ENCODE measurements at places on chromosomes 7 and 10.

GRCh38 chr10:2117641-2118040 is 380.3 kb upstream of the ADARB2 start:
- no peak for DNase-seq

- DNase-seq: no peak
These were observed 104.6 kb downstream of the INPP5A start for GRCh38 chr10:132641966-132642731.

- DNase-seq: no peak
These were observed 57.8 kb downstream of the AUTS2 start for GRCh38 chr7:69656077-69656476.

GRCh38 chr7:35988818-35989217 is 164.2 kb upstream of the EEPD1 start:
- DNase-seq: no peak

- no peak for DNase-seq
These were observed 7.6 kb downstream of the FAM53B start for GRCh38 chr10:124736491-124737136.

DNA sequence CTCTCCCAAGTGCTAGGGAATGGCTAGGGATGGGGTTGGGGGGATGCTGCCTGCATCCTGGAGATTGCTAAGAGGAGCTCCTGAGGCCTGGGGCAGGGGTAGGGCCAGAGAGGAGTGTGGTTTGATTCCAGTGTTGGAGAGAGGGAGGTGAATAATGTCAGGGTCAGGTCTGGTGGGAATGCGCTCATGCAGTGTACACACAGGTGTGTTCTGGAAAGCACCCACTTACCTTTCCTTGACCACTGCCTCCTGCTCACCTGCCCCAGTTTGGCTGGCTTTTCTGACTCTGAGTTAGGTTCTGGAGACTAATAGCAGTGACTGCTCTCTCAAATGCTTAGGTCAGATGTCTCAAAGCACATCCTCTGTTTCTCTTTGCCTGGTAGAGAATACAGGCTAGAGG is 135.4 kb upstream of the BMPER start:
- DNase-seq: no peak

- DNase-seq: no peak
These were observed 1.7 kb downstream of the TSPAN12 start for GRCh38 chr7:120856198-120856597.

- no peak for DNase-seq
These were observed 205.8 kb upstream of the SLC26A5 start for GRCh38 chr7:103651593-103652377.

DNA sequence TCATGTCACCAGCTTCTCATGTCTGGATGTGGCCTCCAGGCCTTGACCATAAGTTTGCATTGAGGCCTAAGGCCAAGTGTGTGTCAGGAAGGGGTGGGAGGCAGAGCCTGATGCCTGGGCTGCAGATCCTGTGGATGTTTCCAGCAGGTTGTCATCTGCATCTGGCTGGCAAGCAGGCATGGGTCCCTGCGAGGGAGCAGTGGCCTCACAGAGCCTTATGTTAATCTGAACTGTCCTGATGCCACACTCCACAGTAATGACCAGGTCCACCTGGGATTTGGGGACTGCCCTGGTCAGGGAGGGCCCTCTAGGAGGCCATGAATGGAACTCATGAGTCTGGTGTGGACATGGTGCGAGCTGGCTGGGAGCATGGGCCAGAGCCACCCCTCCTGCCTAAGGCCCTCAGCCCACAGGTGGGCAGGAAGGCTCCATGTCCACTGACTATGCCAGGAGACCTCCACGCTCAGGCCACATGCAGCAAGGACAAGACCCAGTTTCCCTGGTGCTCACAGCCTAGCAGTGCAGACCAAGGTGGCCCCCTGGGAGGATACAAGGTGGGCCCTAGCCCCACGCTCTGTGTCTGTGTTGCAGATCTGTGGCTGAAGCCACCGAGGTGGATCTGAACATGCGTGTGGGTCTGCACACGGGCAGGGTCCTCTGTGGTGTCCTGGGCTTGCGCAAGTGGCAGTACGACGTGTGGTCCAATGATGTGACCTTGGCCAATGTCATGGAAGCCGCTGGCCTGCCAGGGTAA is 83.1 kb downstream of the ADCY1 start:
- DNase-seq: no peak

GRCh38 chr7:22717760-22718159 is 9.2 kb upstream of the IL6 start:
- no peak for DNase-seq

GRCh38 chr10:25933653-25934608 is at the start of gene MYO3A:
Gene MYO3A, plus strand, starts transcription at chr10:25934229. Its CDS starts 17,882 bp downstream, at chr10:25952111.
- peak; percentile 2 for DNase-seq

- no peak for DNase-seq
These were observed 87.2 kb downstream of the WIPF3 start for GRCh38 chr7:29893351-29893965.

DNA sequence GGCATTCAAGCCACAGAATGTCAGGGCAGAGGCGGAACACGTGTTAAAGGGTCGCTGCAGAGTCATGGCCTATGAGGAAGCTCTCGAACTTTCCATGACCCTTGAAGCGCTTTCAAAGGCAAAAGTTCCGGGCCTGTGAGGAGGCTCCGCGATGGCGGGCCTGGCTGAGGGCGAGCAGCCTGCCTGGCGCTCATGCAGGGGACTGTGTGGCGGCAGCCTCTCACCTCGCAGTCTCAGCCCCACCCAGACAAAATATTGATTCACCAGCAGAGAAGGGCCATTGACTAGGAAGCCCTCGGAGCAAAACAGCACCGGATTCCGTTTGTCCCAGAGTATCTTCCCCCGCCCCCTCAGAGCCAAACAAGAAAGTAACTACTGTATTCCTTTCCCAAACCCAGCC is 12.8 kb upstream of the CNNM1 start:
- no peak for DNase-seq

GRCh38 chr7:44618045-44618444 is 11.6 kb downstream of the OGDH start:
- no peak for DNase-seq

- DNase-seq: peak; percentile 40
These were observed 8.3 kb downstream of the PI4K2A start for GRCh38 chr10:97648562-97649404.

DNA sequence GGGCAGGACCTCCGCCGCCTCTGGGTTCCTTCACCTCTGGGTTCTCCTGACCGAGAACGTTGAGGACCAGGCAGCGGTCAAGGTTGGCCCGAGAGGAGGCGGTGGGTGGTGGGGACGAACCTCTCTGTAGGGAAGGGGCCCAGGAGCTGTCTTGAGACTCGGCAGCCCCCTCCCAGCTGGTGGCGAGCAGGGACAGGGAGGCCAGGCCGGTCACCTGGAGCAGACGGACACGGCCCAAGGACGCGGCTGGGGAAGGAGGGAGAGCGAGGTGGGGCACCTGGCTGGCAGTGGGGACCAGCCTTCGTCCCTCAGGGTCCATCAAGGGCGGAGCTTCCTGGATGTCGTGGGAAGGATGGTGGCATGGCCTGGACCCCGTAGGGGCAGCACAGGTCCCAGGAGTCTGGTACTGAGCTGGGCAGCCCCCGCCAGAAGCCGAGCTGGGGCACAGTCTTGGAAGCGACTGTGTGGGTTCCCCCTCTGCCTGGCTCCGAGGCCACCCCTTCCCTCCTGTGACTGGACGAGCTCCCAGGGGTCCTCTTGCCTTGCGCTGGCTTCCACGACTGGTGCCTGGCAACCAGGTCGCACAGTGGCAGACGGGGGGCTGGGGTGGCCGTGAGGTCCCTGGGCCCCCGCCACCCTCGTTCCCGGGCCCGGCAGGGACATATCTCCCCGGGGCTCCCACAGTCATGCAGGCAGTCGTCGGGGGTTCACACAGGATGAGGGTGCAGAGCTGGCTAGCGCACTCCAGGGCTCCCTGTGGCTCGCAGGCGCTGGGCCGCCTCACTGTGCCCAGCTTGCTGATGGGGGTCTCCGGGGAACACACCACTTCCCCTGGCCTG is 89.9 kb downstream of the DNAJB6 start:
- no peak for DNase-seq

- DNase-seq: peak; percentile 96
These were observed at the start of gene NSUN5 for GRCh38 chr7:73308665-73309214. Gene NSUN5, minus strand, starts transcription at chr7:73308826. Its CDS starts 36 bp downstream, at chr7:73308790.

- peak; percentile 21 for DNase-seq
These were observed 3.8 kb upstream of the NRCAM start for GRCh38 chr7:108459922-108460551.

DNA sequence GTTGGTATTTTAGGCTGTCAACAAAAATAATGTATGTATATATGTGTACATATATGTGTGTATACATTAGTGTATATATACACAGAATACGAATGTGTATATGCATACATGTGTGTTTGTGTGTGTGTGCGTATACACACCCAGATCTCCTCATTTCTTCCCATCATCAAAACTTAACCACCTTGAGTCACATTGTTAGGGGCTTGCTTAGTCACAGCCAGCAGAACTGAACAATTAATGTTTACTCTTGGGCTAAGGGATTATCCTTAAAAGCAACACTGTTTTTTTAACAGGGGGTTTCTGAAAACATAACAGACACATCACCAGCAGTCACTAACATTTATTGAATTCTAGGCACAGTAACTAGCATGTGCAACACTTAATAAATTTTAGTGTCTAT is 83.0 kb upstream of the ASAH2 start:
- no peak for DNase-seq

DNA sequence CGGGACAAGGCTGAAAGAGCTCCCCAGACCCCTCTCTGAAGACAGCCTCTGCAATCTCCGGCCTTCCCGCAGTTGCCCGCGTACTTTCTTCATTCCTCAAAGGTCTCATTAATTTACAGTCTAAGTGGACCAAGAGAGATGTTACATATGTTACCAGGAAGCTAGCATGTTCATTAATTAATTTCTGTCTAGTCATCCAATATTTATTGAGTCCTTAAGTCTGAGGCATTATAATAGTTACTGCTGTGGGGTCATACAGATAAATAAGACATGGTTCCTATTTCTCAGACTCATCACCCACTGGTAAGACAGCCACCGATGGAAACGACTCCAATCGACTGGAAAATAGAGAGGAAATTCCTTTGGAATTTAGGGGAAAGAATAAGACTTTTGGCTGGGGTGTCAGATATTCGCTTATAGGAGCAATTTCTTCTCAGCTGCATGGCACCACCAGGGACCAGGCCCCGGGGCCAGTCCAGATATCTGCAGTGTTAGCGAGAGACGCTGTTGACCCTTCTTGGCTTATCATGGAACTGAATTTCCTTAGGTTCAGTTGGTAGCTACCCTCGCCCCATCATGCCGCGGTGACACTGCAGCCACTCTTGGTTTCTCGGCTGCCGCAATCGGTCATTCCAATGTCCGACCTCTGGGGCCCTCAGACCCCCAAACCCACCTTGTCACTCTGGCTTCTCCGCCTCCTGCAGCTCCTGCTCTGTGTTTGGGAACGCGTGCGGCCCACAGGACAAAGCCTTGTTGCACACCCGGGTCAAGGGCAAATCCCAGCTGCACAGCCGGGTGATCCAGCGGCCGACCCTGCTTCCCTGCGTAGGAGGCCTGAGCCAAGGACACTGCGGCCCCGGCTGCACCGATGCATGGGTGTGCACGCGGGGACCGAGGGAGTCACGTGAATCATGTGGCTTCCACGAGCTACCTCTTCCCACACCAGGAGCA is 383.2 kb downstream of the DNAJB6 start:
- no peak for DNase-seq

GRCh38 chr7:5363729-5364128 is 59.9 kb downstream of the TNRC18 start:
- peak; percentile 32 for DNase-seq

- DNase-seq: no peak
These were observed 50.4 kb upstream of the WNT16 start for GRCh38 chr7:121278120-121279021.

GRCh38 chr10:72954596-72955554 is at the start of gene PLA2G12B:
Gene PLA2G12B, minus strand, starts transcription at chr10:72954806. Its CDS starts 121 bp downstream, at chr10:72954685.
- no peak for DNase-seq

DNA sequence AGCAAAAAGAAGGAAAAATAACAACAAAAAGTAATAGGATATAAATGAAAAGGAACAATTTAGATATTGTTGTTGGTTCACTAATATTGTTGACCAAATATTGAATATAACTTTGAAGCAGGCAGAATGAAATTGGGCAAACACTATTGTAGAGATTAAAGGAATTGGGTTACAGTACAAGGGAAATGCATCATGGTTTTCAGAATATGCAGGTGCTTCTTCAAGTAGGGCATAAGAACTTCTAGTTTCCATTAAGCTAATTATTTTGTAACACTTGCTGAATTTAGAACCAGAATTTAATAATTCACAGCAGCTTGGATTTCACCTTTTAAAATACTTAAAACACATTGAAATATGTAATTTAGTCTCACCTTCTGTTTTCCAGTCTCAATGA is 36.5 kb downstream of the RPA3 start:
- DNase-seq: no peak

DNA sequence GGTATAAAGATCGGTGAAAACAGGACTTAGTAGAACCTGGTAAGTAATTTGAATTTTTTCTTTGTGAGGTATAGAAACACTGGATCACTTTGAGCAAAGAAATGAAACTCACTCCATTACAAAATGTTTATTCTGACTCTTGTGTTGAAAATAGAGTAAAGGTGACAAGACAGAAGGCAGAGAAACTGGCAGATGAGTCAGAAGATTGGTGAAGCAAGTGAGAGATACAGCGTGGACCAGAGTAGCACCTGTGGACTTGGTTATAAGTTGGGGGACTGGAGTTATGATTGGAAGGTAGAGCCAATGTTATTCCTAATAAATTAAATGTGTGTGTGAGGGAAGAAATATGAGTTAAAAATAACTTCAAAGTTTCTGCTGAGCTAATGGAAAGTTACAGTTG is 620.9 kb downstream of the ZWINT start:
- no peak for DNase-seq

DNA sequence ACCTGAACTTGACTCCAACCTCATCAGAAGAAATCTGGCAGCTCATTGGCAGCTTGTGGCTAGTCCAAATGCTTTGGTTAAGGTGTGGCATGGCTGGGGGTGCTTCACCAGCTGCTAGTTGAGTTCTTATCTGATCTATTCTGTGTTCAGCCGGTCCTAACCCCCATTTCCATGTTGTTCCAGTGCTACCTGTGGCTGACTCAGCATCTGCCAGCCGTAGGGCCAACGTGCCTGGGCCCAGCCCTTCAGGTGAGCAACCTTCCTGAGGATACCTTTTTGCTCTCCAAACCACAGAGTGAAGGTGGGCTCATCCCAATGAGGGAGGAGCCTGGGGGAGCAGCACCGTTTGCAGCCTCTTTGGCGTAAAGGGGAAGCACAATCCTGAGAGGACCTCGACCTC is 46.8 kb upstream of the C10orf120 start:
- DNase-seq: no peak

DNA sequence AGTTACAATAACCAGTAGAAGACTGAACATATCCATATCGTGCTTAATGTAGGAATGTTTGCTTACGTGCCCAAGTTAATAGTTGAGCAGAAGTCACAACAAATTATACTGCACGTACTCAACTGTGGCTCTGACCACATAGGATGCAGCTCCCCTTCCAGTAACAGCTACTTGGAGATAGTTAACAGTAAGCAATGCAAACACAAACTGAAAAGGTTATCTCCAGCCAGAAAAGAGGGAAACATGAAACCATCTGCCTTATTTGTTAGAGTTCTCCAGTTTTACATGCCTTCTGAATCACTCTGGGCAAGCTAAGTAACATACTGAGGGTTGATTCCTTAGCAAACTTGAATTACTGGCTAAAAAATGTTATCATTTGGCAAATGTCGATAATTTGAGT is 9.8 kb downstream of the DHX32 start:
- DNase-seq: no peak

- DNase-seq: no peak
These were observed 91.3 kb upstream of the SMIM30 start for GRCh38 chr7:113209449-113210203.
